ENCODE measurements at places on chromosomes 5 and 9.

DNA sequence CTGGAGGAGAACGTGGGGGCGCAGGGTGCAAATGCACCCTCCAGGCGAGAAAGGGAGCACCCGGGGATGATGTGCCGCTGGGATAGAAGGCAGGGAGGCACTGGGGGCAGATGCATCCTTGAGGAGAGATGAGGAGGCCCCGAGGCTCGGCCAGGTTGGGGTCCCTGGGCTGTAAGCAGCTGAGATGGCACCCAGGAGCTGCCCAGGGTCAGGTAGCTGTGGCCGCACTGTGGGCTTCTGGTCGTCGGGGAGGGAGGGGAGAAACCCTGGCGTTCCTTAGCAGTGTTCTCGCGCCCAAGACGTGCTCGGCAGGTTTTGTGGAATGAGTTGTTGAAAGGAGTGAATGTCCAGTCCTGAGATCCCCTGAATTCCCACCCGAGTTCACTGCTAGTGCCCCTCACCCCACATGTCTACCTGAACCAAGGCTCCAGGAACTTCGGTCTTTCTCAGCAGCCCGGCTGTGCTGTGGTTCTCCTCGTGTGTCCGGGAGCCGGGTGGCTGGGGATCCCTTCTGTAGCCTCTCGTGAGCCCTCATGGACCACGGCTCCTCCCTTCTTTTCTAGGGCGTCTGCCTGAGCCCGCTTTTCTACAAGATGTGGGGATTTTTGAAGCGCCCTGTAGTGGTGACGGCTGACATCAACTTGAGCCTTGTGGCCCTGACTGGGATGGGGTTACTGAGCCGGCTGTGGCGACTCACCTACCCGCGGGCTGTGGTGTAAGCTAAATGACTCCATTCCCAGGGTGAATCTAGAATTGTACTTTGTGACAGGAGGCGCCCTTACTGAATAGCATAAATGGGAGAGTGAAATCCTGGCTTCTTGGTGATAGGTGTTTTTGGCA is 1.1 kb downstream of the POMT1 start:
- peak; percentile 55 for DNase-seq

DNA sequence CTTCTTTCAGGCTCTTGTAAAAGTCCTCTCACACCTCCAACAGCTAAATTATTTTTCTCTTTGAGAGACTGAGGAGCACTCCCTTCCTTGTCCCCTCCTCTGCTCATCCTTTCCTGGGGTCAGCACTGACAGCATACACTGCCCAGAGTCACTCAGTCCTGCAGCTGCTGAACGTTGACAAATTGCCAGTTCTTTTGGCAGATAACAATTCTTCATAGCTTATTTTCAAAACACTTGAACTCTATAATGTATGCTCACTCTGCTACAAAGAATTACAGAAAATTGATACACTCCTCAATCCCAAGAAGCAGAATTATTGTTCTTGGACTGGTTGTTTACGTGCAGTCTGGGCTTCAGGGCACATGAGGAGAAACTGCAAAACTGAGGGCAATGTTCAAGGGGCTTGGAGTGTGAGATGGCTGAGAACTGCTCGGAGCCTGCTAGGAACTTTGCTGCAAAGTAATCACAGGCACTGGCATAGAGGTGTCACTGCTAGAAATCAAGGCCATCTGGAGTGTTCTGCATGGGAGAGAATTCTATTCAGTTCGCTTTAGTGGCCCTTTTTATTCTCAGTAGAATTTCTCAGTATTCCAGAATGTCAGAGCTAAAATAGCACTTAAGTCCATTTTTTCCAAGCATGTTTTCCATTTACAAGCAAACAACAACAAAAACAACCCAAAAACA is 96.4 kb upstream of the SPOCK1 start:
- no peak for DNase-seq

- DNase-seq, result peak; percentile 7
Measured at GRCh38 chr5:141958113-141958512, at the start of gene PCDH12. TSS of gene PCDH12 (minus strand) at chr5:141958202. CDS start at chr5:141957851, 351 bp downstream.

- DNase-seq, result no peak
Measured at GRCh38 chr9:26012797-26013196, 334.6 kb upstream of the TUSC1 start.

GRCh38 chr5:68381060-68381459 is 165.5 kb downstream of the PIK3R1 start:
- no peak for DNase-seq

DNA sequence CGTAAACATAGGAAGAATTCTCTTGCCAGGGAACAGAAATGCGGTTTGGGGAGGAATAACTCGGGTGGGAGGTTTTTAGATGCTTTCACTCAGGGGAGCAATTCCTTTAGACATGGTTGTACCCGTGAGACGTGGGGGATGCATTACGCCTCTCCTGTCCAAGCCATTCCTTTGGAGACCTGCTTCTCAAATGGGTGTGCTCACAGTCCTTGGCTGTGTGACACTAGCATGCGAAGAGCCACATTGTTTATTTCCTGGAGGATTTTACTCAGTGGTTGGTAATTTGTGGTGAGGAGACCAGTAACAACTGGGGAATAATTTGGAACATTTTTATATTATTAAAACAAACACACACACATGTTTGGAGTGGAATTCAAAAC is 18.5 kb downstream of the COL15A1 start:
- no peak for DNase-seq

GRCh38 chr5:126198531-126198930 is 224.7 kb upstream of the GRAMD2B start:
- no peak for DNase-seq

DNA sequence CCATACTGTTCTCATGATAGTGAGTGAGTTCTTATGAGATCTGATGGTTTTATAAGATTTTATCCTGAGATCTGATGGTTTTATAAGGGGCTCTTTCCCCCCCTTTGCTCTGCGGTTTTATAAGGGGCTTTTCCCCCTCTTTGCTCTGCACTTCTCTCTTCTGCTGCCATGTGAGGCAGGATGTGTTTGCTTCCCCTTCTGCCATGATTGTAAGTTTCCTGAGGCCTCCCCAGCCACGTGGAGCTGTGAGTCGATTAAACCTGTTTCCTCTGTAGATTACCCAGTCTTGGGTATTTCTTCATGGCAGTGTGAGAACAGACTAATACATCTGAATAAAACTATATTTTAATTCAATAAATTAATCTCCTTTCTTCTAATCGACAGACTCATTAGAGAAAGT is 64.9 kb upstream of the ZSWIM6 start:
- no peak for DNase-seq

GRCh38 chr9:34927061-34927460 is 31.0 kb upstream of the PHF24 start:
- no peak for DNase-seq

GRCh38 chr5:178319541-178320041 is 87.0 kb upstream of the PHYKPL start:
- DNase-seq, result no peak

DNA sequence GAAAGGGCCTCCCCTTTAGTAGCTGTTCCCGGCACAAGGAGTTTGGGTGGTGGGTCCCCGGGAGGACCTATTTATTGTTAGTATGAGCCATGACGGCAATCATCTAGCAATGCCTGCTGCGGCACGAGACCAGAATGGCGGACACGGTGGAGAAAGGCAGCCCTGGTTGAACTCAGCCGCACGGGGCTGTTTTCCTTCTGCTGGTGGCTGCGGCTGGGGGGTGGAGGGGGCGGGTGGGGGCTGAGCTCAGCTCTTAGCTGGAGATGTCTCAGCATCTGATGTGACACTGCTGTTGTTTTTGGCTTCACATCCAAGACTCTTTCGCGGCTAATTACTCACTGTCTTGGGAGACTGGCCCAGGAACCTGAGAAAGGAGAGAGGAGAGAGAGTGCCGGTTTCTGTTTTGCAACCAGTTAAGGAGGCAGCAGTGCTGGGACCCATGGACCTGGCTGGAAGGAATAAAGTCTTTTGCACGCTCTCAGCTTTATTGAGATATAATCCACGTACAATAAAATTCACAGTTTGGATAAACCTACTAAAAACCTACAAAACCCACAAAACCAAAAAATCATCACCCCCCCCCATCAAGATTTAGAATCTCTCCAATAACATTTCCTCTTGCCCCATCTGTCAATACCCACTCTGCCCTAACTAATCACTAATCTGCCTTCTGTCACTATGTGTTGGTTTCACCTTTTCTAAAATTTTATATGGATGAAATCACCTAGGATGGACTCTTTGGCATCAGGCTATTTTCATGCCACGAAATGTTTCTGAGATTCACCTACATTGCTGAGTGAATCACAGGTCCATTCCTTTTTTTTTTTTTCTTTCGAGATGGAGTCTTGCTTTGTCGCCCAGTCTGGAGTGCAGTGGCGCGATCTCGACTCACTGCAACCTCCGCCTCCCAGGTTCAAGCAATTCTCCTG is 81.8 kb upstream of the NEURL1B start:
- no peak for DNase-seq

- DNase-seq, result no peak
Measured at GRCh38 chr5:38023799-38024198, 184.0 kb upstream of the GDNF start.

- no peak for DNase-seq
Measured at GRCh38 chr9:76403352-76403751, 9.1 kb upstream of the RFK start.

GRCh38 chr5:135478938-135479337 is 26.8 kb upstream of the TIFAB start:
- no peak for DNase-seq

GRCh38 chr5:141609044-141609443 is 9.8 kb downstream of the DIAPH1 start:
- DNase-seq, result no peak

DNA sequence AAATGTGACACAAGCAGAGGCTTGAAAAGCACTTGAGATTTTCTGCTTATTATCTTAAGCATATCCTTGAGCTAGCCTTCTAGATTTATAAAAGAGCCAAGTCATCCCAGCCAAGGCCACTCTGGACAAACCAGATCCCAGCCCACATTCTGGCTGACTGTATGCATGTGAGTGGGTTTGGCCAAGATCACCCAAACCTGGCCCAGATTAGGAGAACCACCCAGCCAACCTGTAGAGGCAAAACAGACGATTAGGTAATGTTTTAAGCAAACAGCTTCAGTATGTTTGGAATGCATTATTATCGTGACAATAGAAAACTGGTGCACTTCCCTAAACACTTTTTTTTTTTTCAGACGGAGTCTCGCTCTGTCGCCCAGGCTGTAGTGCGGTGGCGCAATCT is 151.9 kb downstream of the SPATA31D1 start:
- no peak for DNase-seq

DNA sequence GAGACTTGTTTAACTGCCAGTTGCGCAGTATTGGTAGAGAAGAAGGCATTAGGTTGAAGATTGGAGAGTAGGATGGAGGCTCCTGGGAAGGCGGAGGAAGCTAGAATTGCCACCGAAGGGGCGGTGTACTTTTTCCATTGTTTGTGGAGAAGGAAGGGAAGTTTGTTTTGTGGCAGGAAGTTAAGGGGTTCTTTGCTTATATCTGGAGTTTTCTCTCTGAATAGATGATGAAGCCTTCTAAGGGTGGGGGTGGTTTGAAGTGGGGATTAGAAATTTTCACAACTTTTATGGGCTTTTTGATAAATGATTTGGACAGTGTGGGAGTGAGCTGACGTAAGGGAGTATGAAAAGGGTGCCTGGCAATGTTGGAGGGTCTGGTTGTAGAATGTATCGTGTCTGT is 59.3 kb downstream of the SNX30 start:
- no peak for DNase-seq

GRCh38 chr9:81737871-81738507 is 48.6 kb upstream of the TLE1 start:
- DNase-seq, result no peak

GRCh38 chr5:106241409-106241808 is 1429.3 kb downstream of the EFNA5 start:
- DNase-seq, result no peak

GRCh38 chr5:31911291-31912265 is 262.5 kb downstream of the GOLPH3 start:
- no peak for DNase-seq

- no peak for DNase-seq
Measured at GRCh38 chr5:67844924-67845323, 370.6 kb upstream of the PIK3R1 start.

- DNase-seq, result no peak
Measured at GRCh38 chr9:97305501-97306298, 1.8 kb upstream of the CCDC180 start.

- DNase-seq, result no peak
Measured at GRCh38 chr5:77719666-77720363, 56.3 kb downstream of the TBCA start.

DNA sequence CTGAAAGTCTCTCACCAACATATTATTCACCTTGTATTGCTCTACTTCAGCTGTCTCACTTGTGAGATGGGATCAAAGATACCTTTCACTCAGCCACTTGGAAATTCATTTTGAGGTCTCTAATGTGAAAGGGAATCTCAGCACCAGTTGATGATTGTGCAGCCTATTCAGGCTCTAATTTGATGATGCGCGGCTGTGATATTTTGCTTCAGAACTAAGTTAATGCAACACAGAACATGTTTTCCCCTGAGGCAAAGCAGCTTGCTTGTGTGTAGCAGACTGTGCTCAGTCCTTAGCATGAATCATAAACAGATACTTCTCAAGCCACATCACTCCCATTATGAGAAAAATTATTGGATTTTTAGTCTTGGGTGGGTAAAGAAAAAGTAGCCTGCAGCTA is 378.8 kb downstream of the OSTF1 start:
- no peak for DNase-seq

DNA sequence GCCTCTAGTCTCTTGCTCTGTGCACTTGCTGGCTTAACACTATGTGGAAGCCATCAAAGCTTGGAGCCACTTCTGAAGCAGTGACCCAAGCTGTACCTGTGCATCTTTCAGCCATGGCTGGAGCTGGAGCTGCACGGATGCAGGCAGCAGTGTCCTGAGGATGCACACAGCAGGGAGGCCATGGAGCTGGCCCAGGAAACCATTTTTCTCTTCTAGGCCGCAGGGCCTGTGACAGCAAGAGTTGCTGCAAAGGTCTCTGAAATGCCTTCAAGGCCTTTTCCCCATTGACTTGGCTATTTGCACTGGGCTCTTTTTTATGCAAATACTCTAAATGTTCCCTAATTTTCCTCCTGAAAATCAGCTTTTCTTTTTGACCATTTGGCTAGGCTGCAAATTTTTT is 12.9 kb upstream of the ZNF484 start:
- no peak for DNase-seq

DNA sequence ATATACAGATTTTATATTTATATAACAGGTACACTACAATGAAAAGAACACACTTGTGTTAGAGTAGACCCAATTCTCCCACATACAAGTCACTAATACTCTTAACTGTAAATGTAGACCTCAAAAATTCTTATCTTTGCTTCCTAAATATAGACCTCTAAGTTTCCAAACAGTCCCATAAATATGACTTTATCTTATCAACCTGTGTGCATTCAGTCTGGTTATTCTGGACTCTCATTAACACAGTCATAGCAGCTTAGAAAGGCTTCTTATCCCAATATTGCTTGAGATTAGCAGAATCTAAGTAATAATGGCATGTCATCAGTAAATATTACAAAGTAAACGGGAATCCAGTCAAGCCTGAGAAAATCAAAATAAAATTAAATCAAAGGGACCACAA is 161.1 kb downstream of the FBXL17 start:
- DNase-seq, result no peak

- DNase-seq, result no peak
Measured at GRCh38 chr9:137902646-137903045, 25.1 kb downstream of the CACNA1B start.
